Adipose tissue (tissue), 3 donors: ENCODE measurements at places on chromosomes 11 and 22. TPM values are rescaled to one million over a fixed set of nuclear protein-coding genes. Genes with fewer than 3 reads are reported as not detected.

The MRPL21 gene
- 69.3 TPM for polyA plus RNA-seq

The WBP2NL gene
- polyA plus RNA-seq, result 0.18 TPM

The MCHR1 gene
- polyA plus RNA-seq, result not detected

The RIC8A gene
- polyA plus RNA-seq, result 48.1 TPM

The EXPH5 gene
- not detected for polyA plus RNA-seq

The DGAT2 gene
- 140 TPM for polyA plus RNA-seq

The TUBA8 gene
- polyA plus RNA-seq, result 10.9 TPM

The CHRNA10 gene
- 0.11 TPM for polyA plus RNA-seq

The SLC22A9 gene
- polyA plus RNA-seq, result not detected

The TTC36 gene
- polyA plus RNA-seq, result 12.6 TPM

The SLC6A5 gene
- polyA plus RNA-seq, result not detected

The RANGAP1 gene
- 23.8 TPM for polyA plus RNA-seq

The SSTR3 gene
- 0.11 TPM for polyA plus RNA-seq
